Gastroesophageal sphincter (tissue), 4 donors: ENCODE measurements at places on chromosomes 11 and 22. TPM values are rescaled to one million over a fixed set of nuclear protein-coding genes. Genes with fewer than 3 reads are reported as not detected.

DNA sequence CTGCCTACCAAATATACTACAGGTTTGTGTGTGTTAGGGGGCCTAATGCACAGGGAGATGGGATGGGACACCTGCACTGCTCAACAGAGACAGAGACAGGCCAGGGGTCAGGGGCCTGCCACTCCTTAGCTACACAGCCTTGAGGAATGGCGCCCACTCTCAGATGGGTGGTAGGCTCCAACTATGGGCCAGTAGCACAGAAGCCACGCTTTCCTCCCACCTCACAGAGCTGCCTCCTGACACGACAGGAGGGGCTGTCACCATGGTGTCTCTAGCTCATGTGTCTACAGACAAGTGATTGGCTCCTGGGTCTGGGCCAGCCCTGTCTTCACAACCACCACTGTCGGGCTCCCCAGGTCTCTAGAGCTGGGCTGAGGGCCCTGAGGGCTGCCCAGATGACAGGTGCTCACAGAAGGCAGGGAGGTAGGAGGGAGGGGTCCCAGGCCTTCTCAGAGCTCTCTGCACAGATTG is 81.8 kb downstream of the DGCR2 start:
- ATAC-seq = no peak

DNA sequence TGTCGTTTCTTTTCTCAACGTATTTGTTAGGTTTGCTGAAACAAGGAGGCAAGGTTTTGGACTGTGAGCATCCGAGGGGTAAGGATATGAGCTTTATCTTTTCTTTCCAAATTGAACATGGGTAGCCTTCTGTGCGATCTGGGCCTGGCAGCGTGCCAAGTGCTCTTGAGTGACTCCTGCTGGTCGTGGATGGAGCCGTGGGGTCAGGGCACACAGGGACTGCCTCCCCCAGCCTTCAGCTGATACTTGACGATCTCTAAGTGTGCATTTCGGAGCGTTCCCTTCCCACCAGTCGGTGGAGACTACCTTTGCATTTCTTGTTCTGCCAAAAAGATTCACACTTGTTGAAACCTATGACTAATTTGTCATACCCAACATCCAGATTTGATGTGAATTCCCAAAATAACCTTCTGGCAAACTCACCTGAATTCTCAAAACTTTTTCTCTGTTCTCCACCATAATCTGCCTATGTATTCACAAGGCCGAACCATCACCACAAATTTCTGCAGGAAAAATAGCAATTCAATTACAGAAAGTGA is 40.1 kb upstream of the CLMP start:
- ATAC-seq = no peak

GRCh38 chr22:47328550-47329243 is 566.2 kb downstream of the TBC1D22A start:
- ATAC-seq = no peak

DNA sequence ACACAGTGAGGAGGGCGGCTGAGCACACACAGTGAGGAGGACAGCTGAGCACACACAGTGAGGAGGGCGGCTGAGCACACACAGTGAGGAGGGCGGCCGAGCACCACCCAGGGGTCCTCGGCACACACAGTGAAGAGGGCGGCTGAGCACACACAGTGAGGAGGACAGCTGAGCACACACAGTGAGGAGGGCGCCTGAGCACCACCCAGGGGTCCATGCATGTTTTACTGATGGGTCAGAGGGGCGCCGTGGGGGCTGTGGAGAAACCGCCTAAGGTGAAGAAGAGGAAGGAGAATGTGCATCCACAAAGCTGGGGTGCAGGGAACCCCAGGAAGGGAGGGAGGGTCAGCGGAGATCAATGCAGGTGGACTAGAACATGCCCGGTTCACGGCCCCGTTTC is 461.8 kb downstream of the BRD1 start:
- ATAC-seq = peak; percentile 34

- ATAC-seq = no peak
Observed at GRCh38 chr22:40685406-40685805, 6.1 kb downstream of the MCHR1 start.

GRCh38 chr11:61352038-61352437 is 9.6 kb downstream of the CYB561A3 start:
- ATAC-seq = no peak

DNA sequence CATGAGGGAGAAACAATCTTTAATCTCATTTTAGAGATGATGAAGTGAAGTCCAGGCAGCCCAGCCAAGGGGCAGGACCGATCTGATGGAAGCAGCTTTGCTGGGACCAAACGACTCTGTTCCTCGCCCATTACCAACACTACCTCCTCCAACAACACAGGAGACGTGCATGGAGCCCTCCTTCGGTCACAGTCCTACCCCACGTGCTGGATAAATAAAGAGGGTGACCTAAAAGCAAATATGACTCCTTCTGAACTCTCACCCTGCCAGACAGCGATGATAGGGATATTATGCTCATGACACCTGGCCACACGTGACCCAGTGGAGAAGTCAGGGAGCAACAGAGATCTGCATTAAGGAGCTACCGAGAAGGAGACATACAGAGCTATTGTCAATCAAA is 26.0 kb downstream of the SCGB1A1 start:
- peak; percentile 23 for ATAC-seq

DNA sequence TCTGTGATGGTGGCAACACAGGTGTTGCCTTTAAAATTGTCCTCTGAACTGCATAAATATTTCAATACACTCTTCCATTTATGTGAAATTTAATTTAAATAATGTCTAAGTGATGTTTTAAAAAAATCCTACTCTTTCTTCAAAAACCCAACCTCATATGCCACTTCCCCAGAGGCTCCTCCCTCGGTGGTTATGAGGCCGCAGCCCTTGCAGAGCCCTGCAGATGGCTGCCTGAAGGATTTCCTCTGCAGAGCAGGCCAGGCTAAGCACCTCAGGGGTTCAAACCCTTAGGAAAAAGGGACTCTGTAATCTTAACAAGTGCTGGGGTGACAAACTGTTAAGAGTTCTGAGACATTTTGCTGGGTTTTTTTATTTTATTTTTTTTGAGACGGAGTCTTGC is 25.2 kb downstream of the MORC2 start:
- ATAC-seq = no peak

DNA sequence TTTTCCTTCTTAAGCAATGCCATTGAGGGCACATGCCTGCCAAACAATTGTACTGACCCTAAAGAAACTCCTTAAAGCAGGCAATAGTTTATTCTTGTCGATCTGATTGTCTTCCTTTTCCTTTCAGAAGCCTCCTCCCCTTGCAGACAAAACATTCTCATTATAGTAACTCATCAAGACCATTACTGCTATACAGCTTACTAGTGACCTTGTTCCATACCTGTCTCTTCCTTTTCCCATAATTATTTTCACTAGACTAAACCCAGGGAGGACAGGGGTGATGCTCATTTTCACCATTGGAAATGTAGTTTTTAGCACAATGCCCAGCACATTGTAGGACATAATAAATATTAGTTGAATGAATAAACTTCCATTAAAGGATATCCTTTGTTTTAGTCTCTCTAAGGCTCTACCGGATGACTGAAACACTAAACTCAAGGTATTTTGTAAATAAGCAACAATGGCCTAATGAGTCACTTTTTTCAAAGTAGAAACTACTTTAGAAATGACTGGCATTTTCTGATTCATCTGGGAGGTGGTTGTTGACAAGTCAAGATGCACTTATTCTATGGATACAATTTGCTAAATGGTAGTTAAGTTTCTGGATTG is 9.3 kb upstream of the MSANTD4 start:
- ATAC-seq = no peak

DNA sequence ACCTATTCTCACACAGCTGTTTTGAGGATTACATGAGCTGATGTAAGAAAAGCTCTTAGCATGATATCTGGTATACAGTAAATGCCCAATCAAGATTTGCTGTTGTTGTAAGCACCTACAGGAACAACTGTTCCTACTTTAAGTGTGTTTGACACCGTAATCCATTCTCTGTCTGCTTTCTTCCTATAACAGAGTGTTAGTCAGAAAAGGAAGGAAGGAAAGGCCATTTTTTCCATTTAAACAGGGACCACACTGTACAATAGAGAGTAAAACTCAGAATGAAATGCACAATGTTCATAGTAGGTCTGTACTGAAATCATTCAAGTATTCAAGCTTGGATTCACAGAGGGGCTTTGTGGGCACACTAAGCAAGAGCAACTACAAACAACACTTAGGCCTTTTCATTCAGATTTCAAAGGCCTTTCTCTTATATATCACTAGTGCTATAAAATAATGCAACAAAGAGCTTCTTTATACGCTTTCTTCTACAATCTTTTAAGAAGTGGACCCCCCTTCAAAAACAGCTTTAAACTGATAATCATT is 21.5 kb downstream of the MTCH2 start:
- ATAC-seq = no peak

DNA sequence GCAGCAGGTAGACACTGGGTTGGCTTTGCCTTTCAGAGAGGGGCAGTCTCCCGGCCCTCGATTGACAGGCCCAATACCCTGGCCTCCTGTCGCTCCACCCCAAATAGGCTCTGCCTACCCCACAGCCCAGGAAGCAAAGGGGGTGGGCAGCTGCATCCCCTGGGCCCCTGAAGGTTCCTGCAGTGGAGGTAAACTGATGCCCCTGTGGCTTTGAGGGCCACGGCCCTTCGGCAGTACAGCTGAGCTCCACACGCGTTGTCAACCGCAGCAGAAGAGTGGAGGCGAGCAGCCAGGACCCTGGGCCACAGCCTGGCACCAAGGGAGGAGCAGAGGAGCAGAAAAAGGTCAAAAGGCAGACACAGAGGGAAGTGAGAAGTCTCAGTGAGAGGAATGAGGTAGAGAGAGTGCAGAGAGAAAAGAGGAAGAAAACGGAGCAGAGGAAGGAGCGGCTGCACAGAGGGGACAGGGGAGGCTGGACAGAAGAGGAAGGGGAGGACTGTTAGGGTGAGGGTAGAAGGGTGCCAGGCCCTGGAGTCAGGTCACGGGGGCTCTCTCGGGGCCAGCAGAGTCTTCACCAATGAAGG is 64.0 kb downstream of the SLC22A12 start:
- ATAC-seq = peak; percentile 34

- ATAC-seq = no peak
Observed at GRCh38 chr11:3194016-3194816, 24.4 kb downstream of the MRGPRG start.

GRCh38 chr22:16963189-16963945 is 44.7 kb downstream of the GAB4 start:
- ATAC-seq = no peak

DNA sequence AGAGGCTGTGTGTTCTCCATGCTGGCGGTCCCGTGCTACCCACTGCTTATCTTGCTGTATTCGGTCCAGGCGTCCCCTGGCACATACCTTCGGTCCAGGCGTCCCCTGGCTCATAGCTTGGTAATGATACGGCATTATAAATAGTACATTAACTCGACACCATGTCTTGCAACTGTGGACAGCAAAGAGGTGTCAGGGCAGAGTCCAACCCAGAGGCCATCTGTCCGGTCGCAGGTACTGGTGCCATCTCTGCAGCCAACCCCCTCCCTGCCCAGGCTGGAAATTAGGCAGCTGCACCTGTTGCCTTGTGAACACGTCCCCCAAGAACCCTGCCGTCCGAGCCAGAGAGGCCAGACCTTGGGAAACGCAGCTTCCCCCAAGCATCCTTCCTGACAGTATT is 634.3 kb downstream of the BRD1 start:
- no peak for ATAC-seq

DNA sequence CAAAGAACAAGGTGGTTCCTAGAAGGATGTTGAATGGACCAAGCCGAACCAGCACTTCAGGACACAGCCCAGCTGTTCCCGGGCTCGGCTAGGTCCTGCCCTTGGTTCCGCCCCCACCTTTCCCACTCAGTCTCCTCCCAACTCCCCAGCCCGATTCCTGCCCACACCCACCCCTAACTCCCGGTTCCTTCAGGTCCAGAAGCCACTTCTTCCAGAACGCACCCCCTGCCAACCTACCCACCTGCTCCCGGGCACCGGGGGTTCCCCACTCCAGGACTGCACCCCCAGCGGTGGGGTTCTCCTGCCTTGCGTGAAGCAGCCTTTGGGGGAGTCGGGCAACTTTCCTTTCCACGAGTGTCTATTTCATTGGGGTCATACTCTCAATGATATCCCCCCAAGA is 30.7 kb downstream of the CERK start:
- no peak for ATAC-seq

GRCh38 chr11:6269994-6270393 is 10.4 kb downstream of the CCKBR start:
- ATAC-seq = no peak

DNA sequence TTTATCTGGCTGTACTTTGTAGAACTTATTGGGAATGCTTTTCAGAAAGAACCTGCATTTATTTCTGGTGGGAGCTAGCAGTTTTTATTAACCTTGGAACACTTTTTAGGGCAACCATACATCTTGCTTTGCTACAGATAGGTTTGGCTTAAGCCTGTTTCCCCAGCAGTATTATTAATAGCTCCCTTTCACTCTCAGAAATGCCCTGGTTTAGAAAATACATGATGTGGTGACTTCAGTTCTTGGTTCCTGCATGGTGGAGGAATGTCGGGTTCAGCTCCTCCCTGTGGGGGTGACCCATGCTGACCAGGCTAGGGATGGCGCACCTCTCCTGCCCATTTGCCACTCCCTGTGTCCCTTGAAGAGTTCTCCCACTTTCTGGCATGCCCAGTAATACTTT is 28.2 kb downstream of the ZBED4 start:
- no peak for ATAC-seq

GRCh38 chr22:27918341-27919221 is 475 bp downstream of the PITPNB start:
- peak; percentile 39 for ATAC-seq

DNA sequence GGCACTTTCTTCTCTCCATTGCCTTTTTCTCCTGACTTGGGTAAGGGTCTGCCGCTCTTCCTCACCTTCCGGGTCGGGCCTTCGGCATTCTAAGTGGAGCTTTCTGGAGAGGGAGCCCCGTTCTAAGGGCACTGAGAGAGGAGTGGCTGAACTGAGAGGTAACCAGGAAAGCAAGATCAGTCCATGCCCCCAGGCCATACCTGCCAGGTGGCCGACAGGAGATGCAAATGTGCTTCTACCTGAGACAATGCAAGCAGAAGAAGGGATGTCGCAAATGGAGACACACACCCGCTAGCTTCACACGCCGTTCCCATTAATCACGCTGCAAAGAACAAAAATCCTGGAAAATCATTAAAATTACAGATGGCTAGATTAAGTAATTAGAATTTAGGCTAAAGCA is 156.4 kb upstream of the TBCEL start:
- ATAC-seq = no peak

Gene NLRP10
- total RNA-seq = not detected

Gene BATF2
- 1.6 TPM for total RNA-seq

Gene GAL
- total RNA-seq = 10.6 TPM

Gene MICAL3
- 37.3 TPM for total RNA-seq

Gene CECR2
- total RNA-seq = 1.4 TPM

Gene PIWIL4
- total RNA-seq = 2.0 TPM

Gene OR51I1
- total RNA-seq = not detected

Gene CYP2D6
- not detected for total RNA-seq

Gene TSSK2
- not detected for total RNA-seq
